ENCODE measurements at places on chromosomes 13 and 19.

GRCh38 chr19:54918499-54918898 lies 12.6 kb downstream of the NCR1 start:
- DNase-seq: no peak

- DNase-seq: no peak
These were observed 31.5 kb upstream of the FNDC3A start for GRCh38 chr13:48944221-48944620.

- no peak for DNase-seq
These were observed 30.2 kb downstream of the HSPH1 start for GRCh38 chr13:31131470-31131961.

DNA sequence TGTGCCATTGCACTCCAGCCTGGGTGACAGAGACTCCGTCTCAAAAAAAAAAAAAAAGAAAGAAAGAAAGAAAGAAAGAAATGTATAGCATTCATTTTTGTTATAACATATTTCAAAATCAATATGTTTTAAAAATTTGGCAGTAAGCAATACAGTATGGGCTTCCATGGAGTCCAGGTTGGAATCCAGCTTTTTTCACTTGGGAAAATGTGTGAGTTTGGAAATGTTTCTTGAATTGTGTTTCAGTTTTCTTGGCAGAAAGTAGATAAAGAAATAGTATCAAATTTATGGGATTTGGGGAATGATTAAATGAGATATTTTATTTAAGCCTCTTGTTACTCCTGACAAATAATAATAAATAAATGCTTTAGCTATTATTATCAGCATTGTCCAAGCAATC lies 225.6 kb downstream of the PCDH9 start:
- no peak for DNase-seq

DNA sequence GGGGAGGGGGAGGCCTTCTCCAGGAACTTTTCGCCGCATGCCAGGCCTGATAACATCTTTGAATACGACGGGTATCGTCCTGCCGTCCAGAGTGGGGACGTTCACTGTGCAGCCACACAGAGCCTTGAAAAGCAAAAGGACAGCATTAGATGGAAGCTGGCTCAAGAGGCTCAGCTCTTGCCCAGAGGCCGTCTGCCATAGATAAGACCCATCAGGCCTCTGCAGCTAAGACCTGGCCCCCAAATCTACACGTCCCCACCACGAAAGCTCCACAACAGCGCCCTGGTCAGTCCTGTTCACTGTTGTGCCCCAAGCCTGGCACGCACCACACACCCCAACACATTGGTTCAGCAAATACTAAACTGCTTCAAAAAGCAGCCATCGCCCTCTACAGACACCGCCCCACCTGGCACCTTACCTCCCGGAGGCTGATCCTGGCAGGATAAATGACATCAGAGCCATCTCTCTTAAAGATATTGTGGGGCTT lies 2.1 kb downstream of the DNAJB1 start:
- peak; percentile 67 for DNase-seq
